ENCODE measurements at places on chromosomes 2 and 18.

DNA sequence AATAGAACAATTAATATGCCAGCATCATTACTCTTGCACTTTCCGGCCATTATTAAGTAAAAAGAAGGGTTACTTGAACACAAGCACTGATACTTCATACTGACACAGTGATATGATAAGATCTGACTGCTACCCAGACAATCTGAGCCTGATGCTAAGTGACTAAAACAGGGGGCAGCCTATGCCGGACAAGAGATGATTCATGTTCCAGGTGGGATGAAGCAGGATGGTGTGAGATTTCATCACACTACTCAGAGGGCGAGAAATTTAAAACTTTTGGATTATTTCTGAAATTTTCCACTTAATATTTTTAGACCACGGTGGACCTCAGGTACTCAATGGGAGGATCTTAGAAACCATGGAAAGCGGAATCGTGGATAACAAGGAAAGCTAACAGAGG, 61.7 kb downstream of the LIPG start:
- DNase-seq = no peak

- DNase-seq = no peak
Observed at GRCh38 chr2:150135223-150135883, 352.1 kb downstream of the RND3 start.

DNA sequence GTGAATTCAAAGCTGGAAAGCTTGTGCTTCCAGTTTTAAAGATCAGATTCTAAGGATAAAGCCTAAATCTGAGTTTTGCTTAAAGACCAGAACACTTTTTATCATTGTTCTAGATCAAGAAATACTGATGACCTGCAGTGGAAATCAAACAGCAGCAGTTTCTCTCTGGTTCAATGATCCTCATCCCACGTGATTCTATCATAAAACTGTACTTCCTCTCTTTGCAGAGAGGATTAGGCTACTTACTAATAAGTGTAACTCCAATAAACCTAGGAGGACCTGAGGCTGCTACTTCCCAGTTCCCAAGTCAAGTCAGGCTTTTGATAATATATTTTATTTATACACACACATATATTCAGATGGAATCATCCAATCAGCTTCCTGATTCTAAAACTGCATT, 81.9 kb downstream of the TCF4 start:
- DNase-seq = no peak

GRCh38 chr2:8454797-8455196, 227.1 kb upstream of the ID2 start:
- no peak for DNase-seq

GRCh38 chr18:79182047-79182713, 113.0 kb downstream of the ATP9B start:
- DNase-seq = no peak

DNA sequence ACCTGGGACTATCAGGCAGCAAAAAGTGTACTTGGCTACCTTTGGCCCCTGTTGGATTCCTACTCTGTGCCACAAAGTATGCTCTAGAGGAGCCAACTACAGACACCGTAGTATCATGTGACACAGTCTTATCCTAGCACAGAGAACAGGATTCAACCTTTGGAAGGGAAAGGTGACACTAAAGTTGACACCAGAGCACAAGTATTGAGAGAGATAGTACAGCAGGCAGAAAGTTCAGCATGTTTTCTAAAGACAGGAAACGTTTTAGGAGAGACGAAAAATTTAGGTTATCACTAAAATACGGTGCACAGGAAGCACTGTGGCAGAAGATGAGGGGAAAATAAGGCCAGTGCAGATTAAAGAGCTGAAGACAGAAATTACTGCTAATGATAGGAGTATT, 18.6 kb downstream of the SMAD2 start:
- DNase-seq = no peak

GRCh38 chr18:63869374-63869773, 18.1 kb upstream of the SERPINB2 start:
- DNase-seq = no peak

- DNase-seq = no peak
Observed at GRCh38 chr2:140892436-140892835, 1238.4 kb downstream of the LRP1B start.

- no peak for DNase-seq
Observed at GRCh38 chr2:44759823-44760222, 181.7 kb upstream of the SIX3 start.

DNA sequence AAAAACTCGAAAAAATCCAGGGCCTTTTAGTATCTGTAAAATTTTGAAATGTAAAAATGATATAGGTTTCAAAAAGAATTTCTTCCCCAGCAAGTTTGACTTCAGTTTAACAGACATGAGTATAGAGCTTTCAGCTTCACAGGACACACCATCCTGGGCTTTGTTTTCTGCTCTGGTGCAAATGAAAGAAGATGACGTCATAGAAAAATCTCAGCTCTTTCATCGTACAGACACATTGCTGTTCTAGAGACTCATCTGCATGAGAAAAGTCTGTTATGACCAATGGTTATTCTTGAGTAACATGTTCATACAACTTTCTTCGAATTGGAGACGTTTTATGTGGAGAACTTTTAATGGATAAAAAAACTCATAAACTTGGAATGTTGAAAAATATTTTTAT, 111.7 kb upstream of the DYNAP start:
- DNase-seq = no peak

DNA sequence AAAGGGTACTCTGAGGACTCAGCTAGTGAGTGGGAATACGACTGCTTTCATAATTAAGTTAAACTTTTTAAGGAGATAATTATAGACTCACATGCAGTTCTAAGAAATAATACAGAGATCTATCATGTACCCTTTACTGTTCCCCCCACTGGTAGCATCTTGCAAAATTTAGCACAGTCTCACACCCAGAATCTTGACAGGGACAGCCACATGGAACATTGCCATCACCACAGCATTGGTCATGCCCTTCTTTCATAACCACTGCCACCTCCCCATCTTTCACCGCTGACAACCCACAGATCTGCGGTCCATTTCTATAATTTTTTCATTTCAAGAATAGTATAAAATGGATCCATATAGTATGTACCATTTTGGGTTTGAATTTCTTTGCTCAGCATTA, 37.8 kb downstream of the ARHGEF4 start:
- DNase-seq = no peak

DNA sequence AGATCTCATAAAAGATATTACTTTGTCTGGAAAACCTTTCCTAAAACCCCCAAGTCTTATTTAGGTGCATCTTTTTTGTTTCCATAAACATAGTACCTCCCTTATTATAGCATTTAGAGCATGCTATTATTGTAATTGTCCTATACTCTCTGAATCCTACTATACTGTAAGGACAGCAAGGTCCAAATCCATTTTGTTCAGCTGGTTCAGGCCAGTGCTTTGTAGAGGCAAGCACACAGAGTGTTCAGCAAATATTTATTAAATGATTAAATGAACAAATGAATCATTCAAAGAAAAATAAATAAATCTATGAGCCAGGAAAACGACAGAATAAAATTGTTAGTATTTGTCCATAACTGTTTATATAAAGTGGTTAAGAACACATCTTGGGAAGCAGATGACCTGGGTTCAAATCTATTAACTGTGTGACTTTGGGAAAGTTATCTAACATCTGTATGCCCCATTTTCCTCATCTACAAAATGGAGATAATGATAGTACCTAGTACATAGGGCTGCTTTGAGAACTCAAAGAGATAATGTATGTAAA, 86.0 kb downstream of the COL3A1 start:
- DNase-seq = no peak

DNA sequence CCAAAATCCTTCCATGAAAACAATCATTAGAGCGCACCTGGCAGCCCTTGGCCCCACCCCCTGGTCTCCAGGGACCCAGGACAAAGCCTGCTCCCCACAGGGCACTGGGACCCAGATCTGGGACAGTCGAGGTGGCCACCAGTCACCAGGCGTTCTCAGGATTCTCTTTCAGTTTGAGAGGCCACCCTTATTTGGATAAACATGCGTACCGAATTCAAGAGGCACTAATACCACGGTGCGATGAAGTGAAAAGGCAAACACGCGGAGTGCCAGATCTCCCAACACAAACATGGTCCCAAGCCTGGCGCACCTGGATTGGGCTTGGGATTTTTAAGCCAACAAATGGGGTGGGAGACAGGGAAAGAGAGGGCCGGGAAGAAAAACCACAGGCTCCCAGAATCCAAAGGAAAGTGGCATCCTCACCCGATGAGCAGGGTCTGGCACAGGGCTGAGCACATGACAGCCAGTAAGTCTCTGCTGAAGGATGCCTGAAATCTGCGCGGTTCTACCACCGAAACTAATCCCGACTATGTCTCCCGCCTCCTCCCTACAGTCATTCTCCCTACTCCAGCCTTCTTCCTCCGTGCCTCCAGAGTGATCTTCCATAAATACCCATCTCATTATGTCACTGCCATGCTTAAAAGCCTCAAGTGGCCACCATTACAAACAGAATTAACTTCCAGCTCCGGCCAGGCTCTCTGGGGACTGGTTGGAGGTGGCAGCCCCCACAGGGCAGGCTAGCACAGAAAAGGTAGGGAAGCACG, 60.9 kb upstream of the KLHL29 start:
- DNase-seq = no peak

DNA sequence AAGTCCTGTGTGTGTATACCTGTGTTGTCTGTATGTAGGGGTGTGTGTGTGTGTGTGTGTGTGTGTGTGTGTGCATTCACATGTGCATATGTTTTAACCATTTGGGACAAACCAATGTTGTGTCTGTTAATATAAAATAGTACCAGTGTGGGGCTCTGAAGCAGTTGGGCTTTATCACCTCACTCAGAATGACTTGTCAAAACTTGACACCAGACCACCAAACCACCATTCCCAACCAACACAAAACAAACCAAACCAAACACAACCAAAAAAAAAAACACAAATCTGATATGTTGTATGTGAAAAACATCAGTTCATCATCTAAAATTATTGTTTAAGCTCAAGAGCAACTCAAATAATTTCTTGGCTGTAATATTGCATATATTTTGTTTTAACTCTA, 42.1 kb downstream of the CALCRL start:
- no peak for DNase-seq

DNA sequence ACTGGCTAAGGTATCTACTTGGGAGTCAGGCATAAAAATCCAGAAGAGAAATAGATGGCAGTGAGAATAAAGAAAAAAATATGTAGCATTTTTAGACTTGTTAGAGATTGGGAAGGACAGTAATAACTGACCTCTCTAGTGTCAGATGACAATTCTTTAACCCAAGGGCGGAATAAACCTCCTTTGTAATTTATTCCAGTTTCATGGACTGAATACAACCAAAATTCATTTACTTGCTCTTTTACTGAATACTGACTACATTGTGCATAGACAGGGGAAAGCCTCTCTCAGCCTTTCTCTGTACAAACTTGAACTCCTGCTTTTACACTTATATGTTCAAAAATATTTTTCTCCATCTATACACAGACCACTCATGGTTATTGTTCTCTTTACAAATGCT, 475.3 kb upstream of the RAB12 start:
- no peak for DNase-seq

DNA sequence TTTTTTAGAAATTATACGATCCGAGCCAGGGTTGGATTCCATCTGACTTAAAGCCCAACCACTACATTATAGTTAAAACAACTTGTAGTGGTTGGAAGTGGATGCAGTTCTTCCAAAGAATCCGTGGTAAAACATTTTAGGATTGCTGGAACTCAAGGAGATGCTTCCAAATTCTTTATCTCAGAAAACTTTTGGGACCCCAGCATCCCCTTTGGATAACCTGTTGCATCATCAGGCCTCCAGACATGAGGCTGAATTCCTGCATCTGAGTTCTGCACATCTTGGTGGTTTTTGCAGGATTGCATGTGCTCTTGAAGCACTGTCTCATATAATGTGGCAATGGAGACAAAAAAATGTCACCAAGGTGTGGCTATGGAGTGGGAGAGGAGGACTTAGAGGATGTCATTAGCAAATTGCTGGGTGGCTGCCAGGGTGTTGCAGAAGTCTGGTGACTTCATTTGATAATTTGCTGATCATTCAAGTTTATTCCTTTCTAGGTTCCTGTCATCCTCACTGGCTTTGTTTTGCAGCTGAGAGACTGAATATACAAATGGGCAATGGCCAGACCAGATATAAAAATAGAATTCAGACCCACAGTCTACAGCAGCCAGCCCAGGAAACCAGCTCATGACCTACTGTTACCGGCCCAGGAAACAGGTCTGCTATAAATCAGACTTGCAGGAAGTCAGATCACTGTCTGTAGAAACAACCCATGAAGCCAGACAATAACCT, 207.7 kb downstream of the BCL2 start:
- no peak for DNase-seq

DNA sequence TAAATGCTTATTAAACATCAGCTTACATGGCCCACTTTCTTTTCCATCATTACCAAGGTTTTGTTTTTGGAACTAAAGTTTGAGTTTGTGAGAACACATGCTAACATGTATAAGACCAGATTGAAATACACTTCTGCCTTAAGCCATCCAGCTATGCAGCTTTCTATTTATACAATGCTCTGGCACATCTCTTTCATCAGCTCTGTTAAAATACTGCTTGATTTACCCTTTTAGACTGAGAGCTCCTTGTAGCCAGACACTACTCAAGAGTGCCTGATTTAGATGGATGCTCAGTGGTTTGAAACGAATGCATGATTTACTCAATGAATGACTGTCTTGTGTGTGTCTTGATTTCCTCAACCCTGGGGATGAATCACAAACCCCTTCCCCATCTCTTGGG, 392.5 kb downstream of the THSD7B start:
- DNase-seq = no peak

DNA sequence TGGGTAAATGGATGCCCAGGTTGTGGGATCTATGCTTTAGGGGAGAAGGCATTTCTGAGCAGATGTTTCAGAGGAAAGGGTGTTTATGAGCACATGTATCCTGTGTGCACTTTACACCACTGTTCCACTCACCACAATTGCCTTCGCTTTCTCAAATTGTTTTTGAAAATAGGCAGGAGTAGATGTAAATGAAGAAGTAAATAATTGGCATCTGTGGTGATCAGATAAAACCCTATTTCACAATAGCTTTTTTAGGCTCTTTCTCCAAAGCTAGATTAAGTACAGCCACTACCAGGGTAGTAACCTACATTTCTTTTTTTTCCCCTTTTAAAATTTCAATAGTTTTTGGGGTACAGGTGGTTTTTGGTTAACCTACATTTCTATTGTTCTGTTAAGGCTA, 40.6 kb downstream of the TMEM178A start:
- no peak for DNase-seq

DNA sequence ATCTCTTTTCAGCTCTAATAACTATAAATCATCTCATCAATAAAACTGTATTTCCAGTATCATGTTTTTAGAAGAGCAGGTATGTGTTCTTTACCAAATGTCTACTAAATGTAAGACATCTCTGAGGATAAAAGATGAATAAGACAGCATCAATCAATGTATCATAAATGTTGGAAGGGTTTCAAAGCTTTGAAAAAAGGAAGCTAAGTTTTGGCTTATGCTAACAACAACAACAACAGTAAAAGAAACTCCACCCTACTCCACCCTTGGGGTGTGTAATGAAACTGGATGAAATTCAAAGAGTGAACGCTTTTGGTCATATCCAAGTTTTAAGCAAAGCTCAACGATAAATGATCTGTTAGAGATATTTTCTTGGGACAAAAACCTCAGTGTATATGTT, 17.1 kb downstream of the PRKD3 start:
- DNase-seq = no peak
